BJ (cell line): ENCODE measurements at places on chromosomes 2 and 18.

GRCh38 chr2:206969192-206969591, 29.9 kb downstream of the CPO start:
- no peak for DNase-seq

GRCh38 chr2:65319072-65319673, 91.5 kb downstream of the ACTR2 start:
- no peak for DNase-seq

GRCh38 chr2:118442996-118443553, 354.8 kb downstream of the INSIG2 start:
- no peak for DNase-seq

- no peak for DNase-seq
Observed at GRCh38 chr2:191064590-191064989, 50.6 kb upstream of the STAT1 start.

- DNase-seq = no peak
Observed at GRCh38 chr2:166115589-166115988, 12.2 kb downstream of the SCN1A start.

GRCh38 chr2:10002681-10003080, 40.7 kb upstream of the KLF11 start:
- no peak for DNase-seq

- no peak for DNase-seq
Observed at GRCh38 chr2:182858671-182859070, 7.8 kb downstream of the FRZB start.
